ENCODE measurements at places on chromosomes 2 and 18.
A peak's percentile ranks its signal among the peaks of the same experiment; 100 is the strongest.

GRCh38 chr2:138752197-138752956 is 27.8 kb downstream of the NXPH2 start:
- no peak for DNase-seq

- no peak for DNase-seq
Observed at GRCh38 chr2:218476676-218477075, 57.8 kb downstream of the VIL1 start.

- DNase-seq = no peak
Observed at GRCh38 chr2:65425276-65425675, 7.1 kb downstream of the SPRED2 start.

DNA sequence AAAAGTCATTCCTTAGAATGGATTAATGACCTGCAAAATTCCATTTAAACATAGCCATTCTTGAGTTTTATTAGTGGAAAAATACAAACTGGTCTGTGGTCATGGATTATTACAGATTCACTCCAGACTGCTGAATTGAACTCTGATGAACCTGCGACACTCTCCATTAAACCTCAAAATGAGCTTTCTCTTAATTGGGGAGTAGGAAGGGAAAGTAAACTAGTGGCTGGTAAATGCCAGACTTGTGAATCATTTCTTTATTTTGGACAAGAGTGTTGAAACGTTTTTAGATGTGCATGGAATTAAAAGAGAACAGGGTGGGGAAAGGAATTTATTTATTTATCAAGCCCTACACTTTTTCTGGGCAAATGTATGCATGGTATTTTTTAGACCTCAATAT is 321.2 kb upstream of the FANCL start:
- no peak for DNase-seq

- DNase-seq = no peak
Observed at GRCh38 chr2:207796585-207797350, 27.1 kb upstream of the FZD5 start.

DNA sequence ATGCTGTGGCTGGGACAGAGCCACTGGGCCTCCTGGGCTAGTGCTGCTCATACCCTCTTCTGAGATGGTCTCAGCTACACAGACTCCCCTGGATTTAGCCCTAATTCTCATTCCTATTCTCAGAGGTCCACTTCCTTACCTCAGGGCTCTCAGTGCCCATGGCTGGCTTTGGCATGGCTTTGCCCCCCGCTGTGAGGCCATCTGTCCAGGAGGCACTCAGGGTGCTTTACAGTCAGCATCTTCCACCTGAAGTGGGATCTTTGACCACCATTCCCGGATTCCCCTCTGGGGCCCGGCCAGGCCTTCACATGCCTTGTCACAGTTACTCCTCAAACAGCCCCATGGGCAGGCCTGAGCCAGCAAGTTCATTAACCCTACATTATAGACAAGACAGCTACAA is 161.8 kb downstream of the CELF4 start:
- DNase-seq = no peak

GRCh38 chr18:62625019-62625418 is 90.3 kb upstream of the PHLPP1 start:
- DNase-seq = no peak

- no peak for DNase-seq
Observed at GRCh38 chr2:224287531-224287930, 114.4 kb downstream of the FAM124B start.

DNA sequence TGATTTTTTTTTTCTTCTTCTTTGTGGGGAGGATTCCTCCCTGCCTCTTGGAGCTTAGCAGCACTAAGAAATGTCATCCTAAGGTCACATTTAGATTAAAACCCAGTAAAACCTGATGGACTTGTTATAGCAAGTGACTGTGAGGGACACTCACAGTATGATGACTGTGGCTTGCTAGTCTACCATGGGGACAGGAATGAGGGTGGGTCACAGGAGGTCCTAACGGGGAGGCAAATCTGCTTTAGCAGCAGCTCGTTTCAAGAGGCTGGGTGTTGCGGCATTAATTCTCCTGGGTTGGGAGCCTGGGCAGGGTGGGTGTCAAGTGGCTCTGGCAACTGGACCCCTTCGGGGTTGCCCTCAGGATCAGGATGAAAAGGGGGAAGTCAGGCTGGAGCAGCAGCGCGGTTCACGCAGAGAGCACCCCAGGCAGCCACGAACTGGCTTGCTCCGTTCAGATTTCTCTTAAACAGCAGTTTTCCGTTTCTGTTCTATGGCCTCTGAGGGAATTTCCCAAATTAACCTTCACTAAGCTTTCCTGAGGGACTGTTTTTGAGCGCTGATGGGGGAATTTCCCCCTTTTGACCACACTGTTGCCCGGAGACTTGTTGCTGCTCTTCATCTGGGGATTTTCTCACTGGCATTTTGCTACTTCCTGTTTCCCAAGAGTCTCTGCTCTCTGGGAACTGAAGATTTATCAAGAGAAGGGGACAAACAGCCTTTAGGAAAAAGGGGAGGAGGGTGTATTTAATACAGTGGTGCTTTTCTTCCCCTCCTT is 59.8 kb upstream of the PELI1 start:
- DNase-seq = no peak

- no peak for DNase-seq
Observed at GRCh38 chr18:12774982-12775381, 72.1 kb downstream of the PSMG2 start.

DNA sequence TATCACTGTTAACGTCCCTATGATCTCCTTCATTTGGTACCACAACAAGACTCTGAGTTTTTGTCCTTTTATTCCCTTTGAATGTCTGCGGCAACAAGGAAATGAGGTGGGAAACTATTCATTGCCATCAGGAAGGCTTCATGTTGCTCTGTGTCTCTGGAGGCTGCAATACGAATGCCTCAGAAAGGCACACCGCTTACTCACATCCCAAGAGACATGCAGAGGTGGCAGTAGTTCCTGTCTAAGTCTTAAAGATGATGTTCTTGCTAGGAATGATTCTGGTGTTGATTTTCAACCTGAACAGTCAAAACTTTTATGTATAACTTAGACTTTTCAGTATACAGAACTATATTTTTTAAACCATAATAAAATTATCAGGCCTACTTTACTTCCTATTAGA is 24.0 kb downstream of the CNTNAP5 start:
- no peak for DNase-seq

DNA sequence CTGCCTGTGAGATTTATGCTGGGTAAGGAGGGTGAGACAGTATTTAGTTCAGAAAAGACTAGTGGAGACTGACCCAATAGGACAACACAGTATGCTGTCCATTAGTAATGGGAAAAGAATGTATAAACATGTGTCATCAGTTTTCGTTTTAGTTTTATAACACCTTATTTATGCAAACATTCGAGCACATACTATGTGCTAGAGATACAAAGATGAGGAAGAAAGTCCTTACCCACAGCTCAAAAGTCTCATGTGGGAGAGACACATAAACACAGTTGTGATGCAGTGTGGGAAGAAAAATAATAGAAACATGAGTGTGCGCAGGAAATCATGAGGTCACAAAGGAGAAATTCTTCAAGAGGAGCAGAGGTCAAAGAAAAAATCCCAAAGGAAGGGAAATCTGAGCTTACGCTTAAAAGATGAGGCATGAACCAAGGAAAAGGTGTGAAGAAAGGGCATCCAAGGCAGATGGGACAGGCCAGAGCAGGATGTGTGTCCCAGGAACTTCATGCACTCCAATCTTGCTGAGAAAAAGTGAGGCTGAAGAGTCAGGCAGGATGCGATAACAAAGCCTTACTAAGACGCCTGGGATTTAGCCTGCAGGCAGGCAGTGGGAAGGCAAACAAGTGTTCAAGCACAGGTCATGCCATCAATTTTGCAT is 8.1 kb downstream of the METTL21A start:
- no peak for DNase-seq

- no peak for DNase-seq
Observed at GRCh38 chr2:200463452-200463851, 46.4 kb downstream of the KCTD18 start.

DNA sequence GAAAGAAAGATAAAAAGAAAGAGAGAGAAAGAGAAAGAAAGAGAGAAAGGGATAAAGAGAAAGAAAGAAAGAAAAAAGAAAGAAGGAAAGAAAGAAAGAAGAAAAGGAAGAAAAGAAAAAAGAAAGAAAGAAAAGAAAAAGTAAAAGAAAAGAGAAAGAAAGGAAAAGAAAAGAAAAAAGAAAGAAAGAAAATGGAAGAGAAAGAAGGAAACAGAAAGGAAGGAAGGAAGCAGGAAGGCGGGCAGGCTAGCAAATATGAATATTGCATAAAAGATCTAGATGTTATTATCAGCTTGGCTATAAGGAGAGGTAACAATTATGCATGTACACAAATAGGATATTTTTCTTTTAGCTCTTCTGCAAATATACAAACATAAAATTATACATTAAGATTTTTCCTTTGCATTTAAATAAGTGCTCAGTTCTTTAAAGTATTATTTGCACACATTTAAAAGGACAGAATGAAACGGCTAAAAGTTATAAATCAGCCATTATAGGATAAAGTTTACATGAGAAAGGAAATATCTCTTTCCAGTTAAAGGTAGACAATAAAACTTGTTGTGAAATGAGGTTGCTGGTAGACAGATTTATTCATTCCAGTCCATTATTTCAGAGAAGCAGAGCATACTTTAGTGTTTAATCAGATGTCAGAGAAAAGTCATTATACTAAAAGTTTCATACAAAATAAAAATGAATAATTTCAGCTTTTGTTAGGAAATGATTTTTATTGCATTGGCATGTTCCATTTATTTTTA is 511.4 kb downstream of the KCNJ3 start:
- no peak for DNase-seq

GRCh38 chr18:79093986-79094385 is 24.8 kb downstream of the ATP9B start:
- no peak for DNase-seq

DNA sequence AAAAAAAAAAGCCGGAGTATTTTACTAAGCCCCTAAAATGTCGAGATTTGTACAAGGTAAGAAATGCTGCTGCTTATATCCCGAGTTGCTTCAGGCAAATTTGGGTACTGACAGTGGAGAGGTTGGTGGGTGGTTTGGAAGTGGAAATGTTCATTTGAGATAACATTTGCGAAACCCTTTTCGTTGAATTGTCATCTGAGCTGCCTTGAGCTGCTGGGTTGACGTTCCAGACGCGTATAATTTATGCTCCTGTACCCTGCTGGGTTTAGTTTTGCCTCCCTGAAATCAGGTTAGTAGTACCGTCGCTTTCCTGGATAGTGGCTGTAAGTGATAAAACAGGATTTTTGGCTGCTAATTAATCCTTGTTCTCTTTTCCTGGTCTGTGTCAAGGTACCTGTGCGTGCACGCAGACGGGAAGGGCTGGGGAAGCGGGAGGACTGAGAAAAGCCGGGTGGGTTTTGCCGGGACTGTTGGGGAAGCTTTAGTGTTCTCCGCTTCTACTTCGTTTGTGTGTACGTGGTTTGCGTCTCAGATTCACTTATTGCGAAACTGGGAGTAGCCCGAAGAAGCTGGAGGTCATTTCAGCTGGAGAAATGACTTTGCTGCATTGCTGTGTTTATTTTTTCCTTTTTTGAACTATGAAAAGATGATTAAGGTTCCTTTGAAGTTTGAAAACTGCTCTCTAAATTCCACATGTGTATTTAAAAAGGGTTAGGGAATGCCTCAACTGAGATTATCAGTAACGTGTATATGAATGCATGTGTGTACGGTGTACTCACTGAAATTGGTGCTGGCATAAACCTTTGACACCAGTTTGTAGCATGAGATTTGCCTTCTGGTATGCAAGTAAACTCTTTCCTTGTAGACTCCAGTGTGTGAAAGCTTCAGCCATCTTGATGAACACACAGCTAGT is 709 bp downstream of the UGP2 start:
- DNase-seq = no peak

DNA sequence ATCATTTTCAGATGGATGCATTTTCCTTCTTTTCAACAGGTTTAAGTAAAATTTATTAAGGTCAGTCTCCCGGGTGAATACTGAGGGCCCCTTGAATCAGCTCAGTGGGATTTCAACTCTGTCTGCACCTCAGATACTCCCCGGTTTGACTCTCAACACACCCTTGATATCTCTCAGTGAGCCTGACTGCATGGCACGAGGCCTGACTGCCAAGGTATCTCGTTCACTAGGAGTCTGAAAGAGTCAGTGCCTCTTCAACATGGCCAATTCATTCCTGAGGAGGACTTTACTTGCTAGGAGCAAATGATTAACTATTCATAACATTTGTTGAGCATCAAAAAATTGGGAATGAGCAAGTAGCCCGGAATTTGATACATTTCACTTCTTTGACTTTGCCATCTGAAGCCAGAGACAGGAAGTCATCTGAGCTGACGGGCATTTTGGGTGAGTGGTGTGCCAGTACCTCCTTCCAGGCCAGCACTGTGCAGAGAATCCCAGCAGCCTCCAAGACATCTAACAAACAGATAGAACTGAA is 81.0 kb downstream of the VAPA start:
- no peak for DNase-seq

DNA sequence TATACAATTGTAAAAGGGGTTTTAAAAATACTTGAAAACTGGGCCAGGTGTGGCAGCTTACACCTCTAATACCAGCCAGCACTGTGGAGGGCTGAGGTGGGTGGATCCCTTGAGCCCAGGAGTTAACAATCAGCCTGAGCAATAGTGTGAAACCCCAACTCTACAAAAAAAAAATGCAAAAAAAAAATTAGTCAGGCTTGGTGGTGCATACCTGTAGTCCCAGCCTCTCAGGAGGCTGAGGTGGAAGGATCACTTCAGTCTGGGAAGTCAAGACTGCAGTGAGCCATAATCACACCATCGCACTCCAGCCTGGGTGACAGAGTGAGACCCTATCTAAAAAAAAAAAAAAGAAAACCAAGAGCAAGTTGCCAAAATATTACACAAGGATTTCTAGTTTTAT is 182.7 kb downstream of the UBE2E3 start:
- no peak for DNase-seq

GRCh38 chr18:23861805-23862470 is 152.6 kb upstream of the TTC39C start:
- no peak for DNase-seq

DNA sequence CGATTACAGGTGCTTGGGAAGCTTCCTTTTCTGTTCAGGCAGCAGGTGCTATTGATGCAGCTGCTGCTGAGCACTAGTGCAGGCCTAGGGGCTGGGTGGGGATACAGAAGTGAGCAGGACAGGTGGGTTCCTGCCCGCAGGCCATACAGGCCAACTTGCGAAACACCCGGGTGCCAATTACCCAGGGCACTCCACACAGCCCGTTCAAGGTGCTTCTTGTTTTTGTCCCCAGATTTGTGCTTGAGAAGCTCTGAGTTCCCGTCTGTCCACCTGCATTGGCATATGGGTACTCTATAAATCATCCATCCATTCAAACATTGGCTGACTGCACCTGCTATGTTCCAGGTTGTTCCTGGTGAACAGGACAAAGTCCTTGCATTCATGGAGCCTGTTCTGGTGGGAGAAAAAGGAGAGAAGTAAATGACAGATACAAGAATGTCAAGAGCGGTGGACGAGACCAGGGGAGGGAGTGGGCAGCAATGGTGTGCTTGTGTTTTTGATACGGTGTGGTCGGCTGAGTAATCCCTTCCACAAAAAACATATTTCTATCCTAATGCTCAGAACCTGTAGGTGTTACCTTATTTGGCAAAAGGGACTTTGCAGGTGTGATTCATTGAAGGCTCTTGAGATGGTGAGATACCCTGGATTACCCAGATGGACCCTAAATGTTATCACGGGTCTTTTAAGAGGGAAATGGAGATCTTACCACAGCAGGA is 31.4 kb downstream of the SH3BP4 start:
- DNase-seq = no peak

GRCh38 chr2:66507673-66508201 is 72.8 kb downstream of the MEIS1 start:
- DNase-seq = peak; percentile 61

- no peak for DNase-seq
Observed at GRCh38 chr2:41626936-41627335, 420.9 kb upstream of the PKDCC start.

- no peak for DNase-seq
Observed at GRCh38 chr2:112730216-112730615, 9.4 kb downstream of the NT5DC4 start.

GRCh38 chr2:178891959-178892485 is 84.8 kb upstream of the TTN start:
- no peak for DNase-seq
